Epithelial cell of esophagus (primary cell): ENCODE measurements at places on chromosomes 3 and 15.

GRCh38 chr3:13482106-13482690, 2.1 kb downstream of the HDAC11 start:
- DNase-seq: no peak

DNA sequence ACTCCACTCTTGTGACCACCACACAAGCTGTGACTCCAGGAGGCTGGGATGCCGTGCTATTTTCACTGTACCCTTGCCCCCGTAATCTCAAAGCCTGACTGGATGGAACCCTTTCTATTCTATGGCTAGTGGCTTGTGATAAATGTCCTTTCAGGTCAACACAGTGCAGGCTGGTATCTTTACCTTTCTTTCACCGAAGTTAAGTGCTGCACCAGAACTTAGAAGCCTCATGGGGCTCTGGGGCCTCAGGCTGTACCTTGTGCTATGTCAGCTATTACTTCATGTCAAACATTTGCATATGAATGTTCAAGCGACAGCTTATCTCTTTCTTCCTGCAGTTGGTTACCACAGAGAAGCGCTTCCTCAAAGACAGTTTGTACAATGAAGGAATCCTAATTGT, 66.8 kb downstream of the RPL39L start:
- DNase-seq: peak; percentile 8

GRCh38 chr3:177353140-177353539, 155.9 kb upstream of the TBL1XR1 start:
- no peak for DNase-seq

GRCh38 chr3:12363397-12364195, 74.7 kb downstream of the PPARG start:
- no peak for DNase-seq

DNA sequence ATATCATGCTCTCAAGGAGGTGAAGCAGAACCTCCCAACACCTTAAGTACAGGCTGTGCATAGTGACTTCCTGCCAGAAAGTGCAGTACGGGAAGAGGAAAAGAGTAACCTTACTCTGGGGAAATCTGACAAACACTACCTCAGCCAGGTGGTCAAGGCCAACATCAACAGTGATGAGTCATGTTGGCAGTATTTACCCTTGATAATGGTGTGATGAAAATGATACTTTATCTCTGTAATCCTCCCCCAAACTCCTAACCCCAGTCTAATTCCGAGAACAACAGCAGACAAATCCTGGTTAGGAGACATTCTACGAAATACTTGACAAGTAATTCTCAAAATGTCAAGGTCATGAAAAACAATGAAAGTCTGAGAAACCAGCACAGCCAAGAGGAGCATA, 26.5 kb downstream of the ANKDD1A start:
- DNase-seq: peak; percentile 57

- no peak for DNase-seq
These were observed 253.9 kb upstream of the LRRN1 start for GRCh38 chr3:3545360-3545759.

DNA sequence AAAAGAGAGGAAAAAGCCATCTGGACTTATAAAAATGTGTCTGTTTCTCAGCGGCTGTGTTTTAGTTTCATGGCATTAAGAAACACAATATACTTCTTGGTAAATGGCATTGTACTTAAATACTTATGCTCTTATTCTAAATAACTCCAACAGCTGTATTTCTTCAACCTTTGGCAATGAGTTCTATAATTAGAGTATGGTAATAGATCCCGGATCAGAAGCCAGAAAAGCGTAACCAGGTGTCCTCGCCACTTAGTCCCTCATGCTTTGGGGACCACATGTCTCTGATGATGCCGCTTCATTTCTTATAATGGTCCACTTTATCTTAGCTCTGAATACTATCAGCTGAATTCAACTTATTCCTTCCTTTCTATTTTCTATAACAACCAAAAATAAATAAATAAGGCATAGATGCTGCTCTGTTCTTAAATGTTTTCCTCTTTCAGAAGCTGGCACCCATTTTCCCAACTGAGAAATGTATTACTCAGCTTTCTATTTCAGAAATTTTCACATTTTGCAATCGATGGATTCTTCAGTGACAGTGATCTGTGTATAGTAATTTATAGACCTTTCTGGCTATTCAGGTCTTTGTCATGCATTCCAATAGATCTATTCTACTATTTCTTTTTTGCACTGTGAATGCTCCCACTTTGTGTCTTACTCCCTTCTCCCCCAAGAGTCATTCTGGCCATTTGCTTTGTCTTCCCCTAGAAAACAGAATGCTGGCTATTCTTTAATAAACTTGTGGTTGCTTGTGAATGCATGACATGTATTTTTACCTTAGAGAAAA, 87.6 kb upstream of the KBTBD8 start:
- DNase-seq: no peak

DNA sequence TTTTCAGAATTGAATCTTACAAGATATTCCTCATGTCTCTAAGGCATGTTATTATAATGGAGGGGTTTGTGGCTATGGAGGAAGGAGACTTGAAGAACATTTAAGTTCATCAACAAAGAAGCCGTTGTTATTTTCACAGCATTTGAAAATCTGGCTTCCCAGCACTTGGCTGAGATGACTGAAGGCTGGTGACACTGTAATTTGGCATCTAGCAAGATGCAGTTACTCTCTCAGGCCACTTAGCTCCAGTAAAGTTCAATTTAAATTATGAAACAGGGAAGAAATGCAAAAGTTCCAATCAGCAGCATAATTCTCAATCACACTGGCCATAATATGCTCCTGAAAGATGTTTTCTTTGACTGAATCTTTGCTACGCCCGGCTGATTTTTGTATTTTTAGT, 139.4 kb upstream of the NUDT16 start:
- peak; percentile 10 for DNase-seq

DNA sequence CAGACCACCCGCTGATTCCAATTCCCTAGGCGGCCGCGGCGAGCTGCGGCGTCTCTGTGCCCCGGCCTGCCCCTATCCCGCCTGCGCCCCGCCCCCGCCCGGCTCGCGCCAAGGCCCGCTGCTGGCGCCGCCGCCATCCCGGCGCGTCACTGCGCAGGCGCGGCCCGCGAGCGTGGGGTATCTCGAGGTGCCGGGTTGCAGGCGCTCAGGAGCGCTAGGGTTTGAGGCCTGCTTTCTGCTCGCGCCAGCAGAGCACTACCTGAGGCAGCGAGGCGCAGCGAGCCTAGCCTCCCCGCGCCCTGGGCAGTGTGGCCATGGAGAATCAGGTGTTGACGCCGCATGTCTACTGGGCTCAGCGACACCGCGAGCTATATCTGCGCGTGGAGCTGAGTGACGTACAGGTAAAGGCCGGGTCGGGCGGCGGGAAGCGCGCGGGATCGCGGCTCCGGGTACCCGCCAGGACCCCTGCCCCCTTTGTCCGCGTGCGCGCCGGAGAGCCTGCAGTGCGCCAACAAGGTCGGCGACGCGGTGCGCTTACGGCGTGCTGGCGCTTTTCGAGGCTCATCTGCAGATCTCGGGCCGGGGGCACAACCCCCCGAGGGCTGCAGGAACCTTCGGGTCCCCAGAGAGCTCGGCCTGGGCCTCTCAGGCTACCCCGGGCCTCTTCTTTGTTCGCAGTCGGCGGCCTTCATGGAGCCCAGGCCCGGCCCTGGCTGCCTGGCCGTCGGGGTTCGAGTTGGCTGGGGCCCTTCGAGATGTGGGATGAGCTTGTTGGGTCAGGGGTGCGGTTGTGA, at the start of gene HACD3:
TSS of gene HACD3 (plus strand) at position 146 of the 794 bp plus-strand sequence. CDS start at position 315, 169 bp downstream.
- DNase-seq: peak; percentile 79

DNA sequence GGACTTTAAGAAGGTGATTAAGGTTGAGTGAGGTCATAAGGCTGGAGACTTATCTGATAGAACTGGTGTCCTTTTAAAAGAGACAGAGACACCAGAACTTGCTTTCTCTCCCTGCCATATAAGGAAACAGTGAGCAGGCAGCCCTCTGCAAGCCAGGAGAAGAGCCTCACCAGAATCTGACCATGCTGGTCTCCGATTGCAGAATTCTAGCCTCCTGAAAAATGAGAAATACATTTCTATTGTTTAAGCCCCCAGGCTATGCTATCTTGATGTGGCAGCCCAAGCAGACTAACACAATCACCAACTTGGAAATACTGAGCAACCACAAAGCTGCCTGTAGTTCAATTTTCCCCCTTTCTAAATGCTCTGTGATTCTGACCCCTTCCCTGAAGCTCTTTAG, 161.4 kb upstream of the RARB start:
- DNase-seq: no peak

DNA sequence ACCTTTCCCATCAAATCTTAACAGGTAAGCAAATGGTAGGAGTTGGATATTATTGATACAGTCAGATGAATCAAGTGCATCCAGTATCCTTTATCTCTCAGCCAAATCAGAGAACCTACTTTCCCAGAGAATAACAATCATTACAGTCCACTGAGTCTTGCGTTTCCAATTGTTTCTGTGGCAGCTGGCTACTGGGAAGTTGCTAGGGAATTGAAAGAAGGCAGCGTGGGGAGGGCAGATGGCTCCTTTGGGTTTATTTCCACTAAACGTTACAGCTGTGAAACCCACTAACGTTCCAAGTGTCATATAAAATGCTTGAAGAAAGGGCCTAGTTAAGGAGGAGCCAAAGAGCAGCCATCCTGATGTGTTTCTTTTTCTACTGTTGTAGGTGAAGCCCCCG, 78.4 kb downstream of the WDR72 start:
- no peak for DNase-seq

DNA sequence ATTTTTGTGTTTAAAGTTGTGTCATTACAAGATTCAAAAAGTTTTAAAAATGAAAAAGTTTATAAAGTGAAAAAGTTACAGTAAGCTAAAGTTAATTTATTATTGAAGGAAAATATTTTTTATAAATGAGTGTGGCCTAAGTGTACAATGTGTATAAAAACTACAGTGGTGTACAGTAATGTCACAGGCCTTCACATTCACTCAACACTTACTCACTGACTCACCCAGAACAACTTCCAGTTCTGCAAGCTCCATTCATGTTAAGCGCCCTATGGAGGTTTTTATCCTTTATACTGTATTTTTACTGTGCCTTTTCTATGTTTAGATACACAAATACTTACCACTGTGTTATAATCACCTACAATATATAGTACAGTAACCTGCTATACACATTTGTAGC, 76.3 kb downstream of the DTWD1 start:
- DNase-seq: peak; percentile 74

DNA sequence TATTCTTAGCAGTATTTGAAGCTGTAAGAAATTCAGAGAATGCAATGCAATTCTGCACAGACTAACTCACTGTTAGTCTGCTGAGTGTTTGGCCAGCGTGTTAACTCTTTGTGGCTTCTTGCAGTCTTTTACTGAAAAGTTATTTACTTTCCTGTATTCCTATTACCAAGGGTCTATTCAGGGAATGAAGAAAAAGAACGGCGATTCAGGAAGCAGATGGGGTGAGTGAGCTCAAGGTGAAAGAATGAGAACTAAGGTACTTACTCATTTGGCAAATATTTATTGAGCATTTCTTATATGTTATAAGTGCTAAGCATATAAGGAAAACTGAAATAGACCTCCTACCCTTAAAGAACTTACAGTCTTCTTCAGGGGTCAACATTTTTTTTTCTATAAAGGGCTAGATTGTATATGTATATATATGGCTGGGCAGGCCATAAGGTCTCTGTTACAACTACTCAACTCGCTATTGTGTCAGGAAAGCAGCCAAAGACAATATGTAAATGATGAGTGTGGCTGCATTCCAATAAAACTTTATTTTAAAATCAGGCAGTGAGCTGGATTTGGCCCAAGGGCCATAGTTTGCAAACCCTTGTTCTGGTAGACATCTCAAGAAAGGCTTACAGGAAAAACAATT, 271.9 kb upstream of the GADL1 start:
- DNase-seq: peak; percentile 47

DNA sequence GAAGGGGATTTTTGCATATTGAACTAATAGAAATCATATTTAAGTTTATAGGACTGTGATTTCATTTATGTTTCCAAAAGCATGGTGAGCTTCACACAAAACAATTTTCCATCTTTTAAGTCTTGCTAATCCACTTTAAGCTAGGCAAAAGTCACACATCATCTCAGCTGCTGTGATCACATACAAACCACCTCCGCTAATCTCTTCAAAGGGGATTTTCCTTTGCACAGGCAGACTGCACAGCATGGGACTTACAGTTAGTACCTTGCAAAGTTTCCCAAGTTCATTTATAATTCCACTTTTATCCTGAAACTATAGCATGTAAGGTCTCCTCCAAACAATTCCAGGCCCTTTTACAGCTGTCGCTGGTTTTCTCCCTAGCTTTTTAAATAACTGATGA, 225.1 kb upstream of the CNTN3 start:
- DNase-seq: no peak

GRCh38 chr3:134211797-134212196, 38.9 kb downstream of the RYK start:
- DNase-seq: peak; percentile 62

- DNase-seq: no peak
These were observed 79.6 kb upstream of the SLC6A6 start for GRCh38 chr3:14322667-14323295.

DNA sequence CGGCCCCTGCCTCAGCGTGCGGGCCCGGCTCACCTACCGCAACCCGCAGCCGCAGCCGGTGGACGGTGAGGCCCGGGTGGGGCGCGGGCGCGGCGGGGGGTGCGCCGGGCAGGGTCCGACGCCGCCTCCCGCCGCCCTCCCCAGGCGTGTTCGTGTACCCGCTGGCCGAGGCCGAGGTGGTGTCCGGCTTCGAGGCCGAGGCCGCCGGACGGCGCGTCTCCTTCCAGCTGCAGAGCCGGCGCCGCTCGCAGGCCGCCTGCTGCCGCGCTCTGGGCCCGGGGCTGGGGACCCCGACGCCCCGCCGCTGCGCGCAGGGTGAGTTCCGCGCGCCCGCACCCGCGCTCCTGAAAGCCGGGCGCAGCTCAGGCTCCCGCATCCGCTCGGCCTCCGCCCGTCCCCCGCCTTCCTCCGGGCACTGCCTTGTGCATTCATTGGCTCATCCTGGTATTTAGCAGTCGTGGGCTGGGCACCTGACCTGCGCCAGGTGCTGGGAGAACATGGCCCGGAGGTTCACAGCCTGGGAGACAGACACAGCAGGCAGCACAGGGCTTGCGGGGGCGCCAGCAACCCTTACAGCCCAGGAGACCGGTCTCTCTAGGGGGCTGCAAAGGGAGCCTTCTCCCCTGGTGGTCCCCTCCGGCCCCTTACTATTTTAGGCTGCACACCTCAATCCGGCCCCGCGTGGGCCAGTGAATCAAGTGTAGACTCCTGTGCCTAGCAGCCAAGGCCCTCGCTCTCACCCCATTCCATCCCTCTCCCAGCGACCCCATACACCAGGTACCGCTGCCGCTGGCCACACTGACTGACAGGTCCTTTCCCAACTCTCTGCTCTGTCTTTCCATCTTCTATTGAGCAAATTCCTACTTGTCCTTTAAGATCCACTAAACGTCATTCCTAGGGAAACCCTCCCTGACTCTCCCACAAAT, 1.5 kb downstream of the VWA5B2 start:
- DNase-seq: peak; percentile 57

DNA sequence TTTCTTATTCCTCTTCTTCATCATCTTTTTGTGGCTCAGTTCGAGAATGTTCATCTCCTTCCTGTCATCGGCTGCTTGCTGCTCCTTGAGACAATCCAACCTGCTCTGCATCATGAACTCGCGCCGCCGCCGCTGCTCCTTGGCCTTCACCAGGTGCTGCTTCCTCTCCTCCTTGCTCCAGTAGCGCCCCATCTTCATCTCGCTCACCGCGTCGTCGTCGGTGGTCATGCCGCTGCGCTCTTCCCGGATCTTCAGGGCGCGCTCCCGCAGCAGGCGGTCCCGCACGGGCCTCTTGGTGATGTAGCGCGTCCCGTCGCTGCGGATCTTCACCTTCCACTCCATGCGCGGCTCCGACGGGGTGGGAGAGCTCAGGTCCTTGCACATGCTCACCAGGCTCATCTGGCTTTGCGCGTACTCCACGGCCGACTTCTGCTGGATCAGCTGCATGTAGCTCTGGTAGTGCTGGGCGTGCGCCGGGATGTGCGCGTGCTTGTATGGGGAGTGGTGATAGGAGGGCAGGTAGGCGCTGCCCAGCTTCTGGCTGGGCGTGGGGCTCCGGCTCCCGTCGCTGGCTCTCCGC, 241.2 kb downstream of the PDZRN3 start:
- DNase-seq: no peak
